LHCN-M2 (cell line): ENCODE measurements at places on chromosomes 3 and 15. TPM values are rescaled to one million over a fixed set of nuclear protein-coding genes. Genes with fewer than 3 reads are reported as not detected.

DNA sequence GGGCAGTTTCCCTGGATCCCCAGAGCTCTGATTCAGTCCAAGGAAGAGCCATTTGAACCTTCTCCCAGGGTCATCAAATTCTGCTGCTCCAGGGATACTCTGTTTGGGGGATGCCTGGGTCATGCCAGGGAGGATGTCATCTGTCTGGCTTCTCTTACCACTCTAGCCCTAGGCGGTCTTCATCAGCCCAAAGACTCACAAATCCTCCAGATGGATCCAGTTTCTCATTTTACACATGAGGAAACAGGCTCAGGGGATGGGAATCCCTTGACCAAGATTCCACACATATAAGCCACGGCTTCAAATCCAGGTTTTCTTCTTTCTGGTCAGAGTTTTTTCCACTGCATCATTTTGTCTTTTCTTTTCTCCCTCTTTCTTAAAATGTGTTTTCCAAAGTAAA, 36.7 kb downstream of the SLC28A1 start:
- DNase-seq: no peak

The ADGRG7 gene
- not detected in 2 replicates for total RNA-seq

The CHRD gene
- 0.11 and 1.7 TPM in 2 replicates for total RNA-seq

- peak; percentile 94 for DNase-seq
These were observed 461 bp upstream of the FAH start for GRCh38 chr15:80152180-80152895.

- DNase-seq: no peak
These were observed 21.4 kb upstream of the DPH6 start for GRCh38 chr15:35567392-35567791.

The LDHAL6B gene
- not detected in 2 replicates for total RNA-seq

- peak; percentile 51 for DNase-seq
These were observed 1.8 kb downstream of the ANP32A start for GRCh38 chr15:68818769-68819494.

- no peak for DNase-seq
These were observed 360.4 kb upstream of the ROBO2 start for GRCh38 chr3:76679541-76679940.

The RYK gene
- total RNA-seq: 54.3 and 57.3 TPM in 2 replicates

DNA sequence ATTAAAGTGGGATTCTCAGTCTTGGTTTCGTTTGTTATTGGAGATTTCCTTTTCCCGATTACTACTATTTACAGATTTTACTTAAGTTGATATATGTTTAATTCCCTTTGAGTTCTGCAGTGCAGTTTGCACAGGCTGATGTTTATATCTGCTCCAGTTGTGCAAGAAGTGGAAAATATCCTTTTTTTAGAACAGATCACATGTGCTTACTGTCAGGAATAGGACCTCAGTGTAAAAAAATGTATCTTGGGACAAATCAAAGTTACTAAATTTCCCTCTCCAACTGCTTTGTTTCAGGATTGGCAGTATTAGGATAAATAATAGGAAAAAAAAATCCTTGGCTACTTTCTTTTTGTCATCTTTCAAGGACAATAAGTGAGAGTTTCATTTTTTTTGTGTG, 6.9 kb downstream of the MITF start:
- no peak for DNase-seq

DNA sequence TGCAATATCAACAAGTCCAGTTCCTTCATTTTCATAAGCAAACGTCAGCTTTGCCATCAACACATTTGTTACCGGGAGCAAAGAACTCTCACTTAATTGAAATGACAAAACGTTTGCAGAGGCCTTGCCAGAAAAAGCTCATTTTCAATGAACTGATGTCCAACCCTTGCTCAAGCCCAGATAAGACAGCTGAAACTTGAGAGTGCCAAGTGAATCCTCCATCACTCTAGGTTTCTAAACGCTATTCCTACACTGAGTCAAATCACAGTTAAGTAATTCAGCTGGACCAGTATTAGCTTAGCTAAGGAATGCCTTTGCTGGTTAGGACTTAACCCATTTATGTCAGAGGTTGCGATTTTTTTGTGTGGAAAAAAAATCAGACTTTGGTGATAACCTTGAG, 11.5 kb downstream of the CHSY1 start:
- DNase-seq: peak; percentile 57

The CDHR4 gene
- not detected in 2 replicates for total RNA-seq

GRCh38 chr15:91263632-91264531, 163.8 kb downstream of the SV2B start:
- DNase-seq: no peak
